ENCODE measurements at places on chromosomes 3 and 15.
A peak's percentile ranks its signal among the peaks of the same experiment; 100 is the strongest.

DNA sequence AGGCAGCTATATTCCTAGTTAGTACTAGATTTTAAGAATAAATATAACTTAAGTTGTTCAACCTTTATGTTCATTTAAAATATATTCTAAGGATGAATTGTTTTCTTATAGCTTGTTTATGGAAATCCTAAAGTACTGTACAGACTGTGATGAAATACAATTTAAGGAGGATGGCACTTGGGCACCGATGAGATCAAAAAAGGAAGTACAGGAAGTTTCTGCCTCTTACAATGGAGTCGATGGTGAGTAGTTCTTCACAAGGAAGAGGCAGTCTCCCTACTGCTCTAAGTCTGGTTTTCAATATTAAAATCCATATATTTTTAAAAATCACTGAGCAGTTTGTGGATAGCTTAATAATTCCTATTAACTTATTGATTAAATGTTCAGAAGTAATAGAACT is 29.6 kb downstream of the CALML4 start:
- DNase-seq, result no peak

DNA sequence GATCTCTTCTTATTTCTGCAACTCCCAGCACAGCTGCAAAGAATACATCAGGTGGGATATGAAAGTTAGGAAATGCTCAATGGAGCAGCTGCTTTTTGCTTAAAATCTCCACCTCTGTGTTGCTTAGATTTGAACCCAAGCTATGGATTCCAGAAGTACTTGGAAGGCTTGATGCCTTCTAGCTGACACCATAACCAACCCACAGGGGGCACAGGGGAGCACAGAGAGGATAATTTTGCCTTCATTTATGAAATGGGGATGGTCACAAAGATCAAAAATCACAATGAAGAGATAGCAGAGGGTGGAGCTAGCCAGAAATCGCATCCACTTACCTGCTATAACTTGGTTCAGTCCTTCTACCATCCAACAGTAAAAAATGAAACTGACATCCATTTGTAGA is 75.7 kb downstream of the DUT start:
- no peak for DNase-seq

DNA sequence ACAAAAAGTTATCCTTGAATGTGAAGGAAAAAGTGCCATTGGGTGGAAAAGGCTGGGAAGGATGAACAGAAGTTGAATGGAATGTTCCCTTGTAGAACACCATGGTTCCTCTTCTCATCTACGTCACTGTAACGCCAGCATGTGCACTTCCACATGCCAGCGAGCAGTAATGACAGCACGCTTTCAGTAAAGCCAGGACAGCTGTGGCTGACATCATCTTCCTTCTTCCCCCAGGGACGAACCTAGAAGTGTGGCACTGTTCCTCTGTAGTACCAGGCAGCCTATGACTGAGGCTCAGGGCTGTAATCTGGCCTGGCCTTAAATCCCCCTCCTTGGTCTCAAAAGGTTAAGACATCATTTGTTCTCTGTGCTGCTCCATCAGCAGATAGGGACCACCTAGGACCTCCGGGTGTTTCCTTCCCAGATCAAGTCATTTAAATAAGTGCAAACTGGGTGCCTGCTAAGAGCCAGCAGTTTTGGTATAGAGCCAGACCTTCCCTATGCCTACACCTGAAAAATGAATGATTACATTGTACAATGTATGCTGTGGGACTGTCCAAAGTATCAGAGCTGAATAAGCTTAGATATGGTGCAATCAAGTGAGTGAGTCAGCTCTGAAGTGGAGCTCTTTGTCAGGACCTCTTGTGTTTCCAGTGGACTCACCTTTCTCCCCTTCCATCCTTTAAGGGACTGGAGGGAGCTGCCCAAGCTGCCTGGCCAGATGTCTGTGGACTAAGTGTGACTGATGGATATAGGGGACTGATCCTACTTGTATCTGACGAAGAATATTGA is 5.6 kb upstream of the SRPRB start:
- no peak for DNase-seq

DNA sequence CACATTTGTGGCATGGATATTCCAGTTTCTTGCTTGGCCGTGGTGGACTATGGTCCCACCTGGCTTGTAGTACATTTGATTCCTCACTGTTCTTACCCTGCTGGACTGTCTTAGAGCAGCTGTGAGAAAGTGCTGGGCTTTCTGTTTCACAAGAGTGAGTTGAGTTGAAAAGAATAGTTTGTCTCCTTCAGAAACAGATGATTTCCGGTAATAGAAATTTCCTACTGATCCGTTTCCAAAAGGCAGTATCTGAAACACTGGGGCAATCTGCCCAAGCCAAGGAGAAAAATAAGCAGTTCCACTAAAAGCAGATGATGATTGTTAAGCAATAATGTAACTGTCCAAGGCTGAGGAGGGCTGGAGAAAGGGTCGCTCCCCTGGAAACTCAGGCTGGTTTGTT is 96.0 kb downstream of the SUCLG2 start:
- DNase-seq, result no peak

GRCh38 chr3:21543380-21544075 is 207.5 kb downstream of the ZNF385D start:
- no peak for DNase-seq

DNA sequence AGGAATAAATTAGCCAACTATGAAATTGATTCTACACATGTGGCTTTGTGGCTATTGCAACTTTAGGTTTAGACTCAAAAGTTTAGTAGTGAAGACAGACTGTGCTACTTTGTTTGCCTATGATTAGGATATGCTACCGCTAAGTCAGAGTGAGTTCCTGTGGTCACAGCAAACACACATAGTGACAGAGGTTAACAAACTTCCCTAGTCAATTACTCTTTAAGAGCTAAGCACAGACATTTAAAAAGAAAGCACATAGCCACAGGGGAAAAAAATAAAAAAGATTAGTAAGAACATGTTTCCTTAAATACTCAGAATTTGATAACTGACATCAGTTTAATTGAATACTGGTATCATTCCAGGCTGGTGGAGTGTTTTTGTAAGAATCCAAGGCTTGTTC is 207.1 kb downstream of the GBE1 start:
- DNase-seq, result no peak

DNA sequence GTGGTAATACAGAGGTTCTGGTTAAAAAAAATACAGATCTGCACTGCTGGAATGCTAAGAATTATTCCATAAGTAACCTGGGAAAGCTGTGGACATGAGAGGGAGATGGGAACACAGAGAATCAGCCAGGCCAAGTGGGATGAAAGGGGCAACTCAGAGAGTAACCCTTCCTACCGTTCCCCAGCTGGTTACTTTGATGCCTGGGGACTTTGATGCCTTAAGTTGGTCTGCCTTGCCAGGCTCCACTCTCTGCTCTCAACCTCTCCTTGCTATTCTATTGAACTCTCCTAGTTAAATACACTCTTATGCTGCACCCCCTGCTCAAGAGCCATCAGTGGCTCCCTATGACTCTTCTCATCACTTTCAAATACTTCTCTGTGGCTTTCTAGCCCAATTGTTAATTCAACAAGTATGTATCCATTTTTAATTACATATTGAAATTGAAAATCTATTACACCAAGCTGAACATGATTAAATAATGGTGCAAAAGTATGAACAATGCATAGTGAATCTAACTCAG is 315.5 kb downstream of the TLE3 start:
- DNase-seq, result no peak

GRCh38 chr3:131007782-131008181 is 18.8 kb downstream of the ASTE1 start:
- no peak for DNase-seq

GRCh38 chr3:171348121-171348520 is 112.1 kb downstream of the TNIK start:
- no peak for DNase-seq

DNA sequence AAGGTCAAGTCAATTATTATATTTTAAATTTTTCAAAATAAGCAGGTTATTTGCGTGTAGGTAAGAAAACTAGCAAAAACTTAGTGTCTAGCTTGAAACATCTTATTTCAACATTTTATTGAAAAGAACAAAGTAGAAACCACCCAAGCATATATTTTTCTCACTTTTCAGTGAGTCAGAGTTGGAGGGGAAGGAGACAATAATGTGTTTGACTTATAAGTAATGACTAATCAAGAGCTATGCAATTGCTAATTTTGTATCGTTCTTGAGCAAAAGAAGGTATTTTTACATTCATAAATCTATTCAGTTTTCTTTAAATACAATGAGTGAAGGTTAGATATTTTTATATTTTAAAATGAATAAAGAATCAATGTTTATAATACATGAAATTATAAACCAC is 54.4 kb upstream of the P2RY1 start:
- no peak for DNase-seq

DNA sequence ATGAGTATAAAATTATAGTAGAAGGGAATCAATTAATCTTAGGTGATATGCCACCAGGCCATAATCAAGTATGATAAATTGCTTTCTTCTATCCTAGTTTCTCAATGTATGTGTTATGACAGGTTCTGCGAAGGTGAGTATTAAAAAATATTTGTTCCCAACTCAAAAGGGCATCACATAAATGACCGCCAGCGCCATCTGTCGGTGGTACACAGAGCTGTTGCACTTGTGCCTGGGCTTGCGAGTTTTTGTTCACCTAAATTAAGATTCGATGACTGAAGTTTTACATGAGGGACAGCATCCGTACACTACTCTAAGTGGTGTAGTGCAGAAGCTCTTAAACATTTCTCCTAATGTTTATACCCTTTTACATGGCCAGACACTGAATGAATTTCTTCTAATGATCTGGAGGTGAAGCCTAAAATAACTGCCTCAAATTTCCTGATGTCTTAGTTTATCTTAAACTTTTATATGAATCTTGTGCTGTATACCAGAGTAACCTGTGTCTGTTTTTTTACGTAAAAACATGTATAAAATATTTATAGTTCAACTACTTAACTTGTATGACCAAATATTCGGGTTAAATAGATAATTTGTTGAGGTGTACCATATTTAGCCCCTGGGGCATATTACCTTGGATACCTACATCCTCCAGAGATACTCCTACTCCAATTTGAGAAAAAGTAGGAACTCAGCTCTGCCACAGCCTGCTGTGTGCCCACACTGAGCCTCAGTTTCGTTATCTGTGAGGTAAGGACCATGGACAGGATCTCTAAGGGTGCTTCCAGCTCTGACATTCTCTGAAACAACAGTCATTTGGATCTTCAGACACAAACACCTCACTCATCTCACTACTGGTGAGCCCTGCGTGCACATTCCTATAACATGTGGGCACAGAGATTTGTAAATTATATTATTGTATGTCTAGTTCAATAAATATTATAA is 365.6 kb downstream of the MAGI1 start:
- DNase-seq, result no peak

DNA sequence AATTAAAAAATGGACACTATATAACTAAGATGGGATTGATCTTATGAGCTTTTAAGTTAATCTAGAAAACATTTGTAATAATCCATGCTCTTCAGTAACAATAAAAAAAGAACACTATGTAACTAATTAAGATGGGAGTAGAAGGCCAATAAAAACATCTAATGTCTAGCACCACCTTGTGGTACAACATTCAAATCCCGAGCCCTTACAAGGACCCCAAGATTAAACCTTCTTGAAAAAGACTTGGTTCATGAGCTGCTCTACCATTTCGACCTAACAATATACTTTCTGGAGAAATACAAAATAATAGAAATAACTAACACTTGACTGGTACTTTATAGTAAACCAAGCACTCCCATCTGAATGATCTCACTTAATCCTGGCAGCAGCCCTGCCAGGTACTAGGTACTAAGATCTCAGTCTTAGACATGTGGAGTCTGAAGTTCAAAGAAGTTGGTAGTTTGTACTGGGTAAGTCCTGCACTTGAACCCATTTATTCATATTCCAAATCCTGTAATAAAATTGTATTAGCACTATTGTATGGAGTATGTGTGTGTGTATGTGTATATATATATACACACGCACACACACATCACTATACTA is 21.8 kb downstream of the METTL6 start:
- peak; percentile 12 for DNase-seq

DNA sequence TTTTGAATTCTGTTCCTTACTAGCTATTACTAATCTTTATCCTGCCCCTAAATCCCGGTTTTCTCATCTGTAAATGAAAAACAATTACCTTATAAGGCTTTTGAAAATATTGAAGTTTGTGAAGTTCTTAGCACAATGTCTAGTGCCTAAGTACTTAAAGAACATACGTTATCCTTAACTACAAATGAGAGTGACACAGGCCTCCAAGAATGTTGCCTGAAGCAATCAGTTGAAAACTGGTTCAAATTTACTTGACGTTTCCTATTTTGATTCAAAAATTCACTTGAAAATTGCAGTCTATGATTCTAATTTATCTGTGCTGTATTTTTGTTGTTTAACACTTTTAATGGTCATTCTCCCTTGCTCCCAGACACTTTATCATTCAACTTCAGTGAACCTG is 3.2 kb downstream of the SENP7 start:
- DNase-seq, result no peak

- DNase-seq, result no peak
Observed at GRCh38 chr3:117798221-117798620, 1088.6 kb downstream of the TUSC7 start.

DNA sequence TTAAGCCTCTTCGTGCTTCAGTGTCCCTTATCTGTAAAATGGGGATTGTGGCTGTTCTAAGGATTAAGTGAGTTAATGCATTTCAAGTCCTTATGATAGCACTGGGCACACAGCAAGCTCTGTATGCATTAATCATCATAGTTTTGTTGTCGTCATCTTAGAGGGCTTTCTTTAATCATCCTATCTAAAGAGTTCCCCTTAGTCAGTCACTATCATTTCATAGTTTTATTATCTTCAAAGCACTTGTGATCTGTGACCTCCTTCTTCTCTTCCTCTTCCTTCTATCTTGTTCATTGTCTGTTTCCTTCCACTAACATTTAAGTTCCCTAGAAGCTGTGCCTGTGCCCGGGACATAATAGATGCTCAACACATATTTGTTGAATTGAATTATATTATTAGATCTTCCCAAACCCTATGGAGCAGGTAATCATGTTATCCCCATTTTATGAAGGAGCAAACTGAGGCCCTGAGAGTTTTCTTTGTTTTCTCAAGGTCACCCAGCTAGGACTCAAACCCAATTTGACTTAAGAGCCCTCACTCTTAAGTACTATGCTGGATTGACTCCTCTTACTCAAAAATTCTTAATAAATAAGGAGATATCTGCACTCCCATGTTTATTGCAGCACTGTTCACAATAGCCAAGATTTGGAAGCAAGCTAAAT is 24.1 kb downstream of the DUOX2 start:
- DNase-seq, result no peak

GRCh38 chr3:34947834-34948233 is 691.5 kb upstream of the ARPP21 start:
- DNase-seq, result no peak

Data from iPS DF 19.7 (cell line).